Lower lobe of right lung (tissue), 2 donors: ENCODE measurements at places on chromosomes 13 and 19.

- DNase-seq: peak; percentile 21
Observed at GRCh38 chr13:112634102-112634501, 46.1 kb upstream of the TUBGCP3 start.

GRCh38 chr13:112645327-112645914 lies 44.4 kb upstream of the ATP11A start:
- peak; percentile 25 for DNase-seq

DNA sequence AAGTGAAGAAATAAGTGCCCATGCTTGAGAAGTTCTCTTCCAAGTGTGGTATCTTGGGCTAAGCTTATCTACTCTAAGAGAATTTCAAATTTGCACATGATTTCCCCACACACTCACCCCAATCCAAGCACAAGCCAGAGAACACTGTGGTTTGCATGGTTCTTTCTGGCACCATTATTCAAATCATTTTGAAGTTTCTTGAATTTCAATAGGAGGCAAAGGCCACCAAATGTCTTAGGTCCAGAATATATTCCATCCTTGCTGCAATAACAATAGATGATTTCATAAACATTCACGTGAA lies 359.7 kb downstream of the IRS2 start:
- DNase-seq: no peak

- no peak for DNase-seq
Observed at GRCh38 chr19:4359627-4360000, 16.3 kb downstream of the MPND start.

DNA sequence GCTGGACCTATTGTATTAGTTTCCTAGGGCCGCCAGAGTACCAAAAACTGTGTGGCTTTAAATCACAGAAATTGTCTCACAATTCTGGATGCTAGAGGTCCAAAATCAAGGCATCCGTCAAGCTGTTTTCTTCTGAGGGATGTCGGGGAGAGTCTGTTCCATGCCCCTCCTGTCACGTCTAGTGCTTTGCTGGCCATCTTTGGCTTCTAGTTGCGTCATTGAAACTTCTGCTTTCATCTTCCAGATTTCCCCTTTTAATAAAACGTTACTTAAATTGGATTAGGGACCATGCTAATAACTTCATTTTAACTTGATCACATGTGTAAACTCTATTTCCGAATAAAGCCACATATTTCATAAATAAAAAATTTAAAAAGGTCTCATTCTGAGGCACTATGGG lies 47.5 kb downstream of the TRPM4 start:
- no peak for DNase-seq

DNA sequence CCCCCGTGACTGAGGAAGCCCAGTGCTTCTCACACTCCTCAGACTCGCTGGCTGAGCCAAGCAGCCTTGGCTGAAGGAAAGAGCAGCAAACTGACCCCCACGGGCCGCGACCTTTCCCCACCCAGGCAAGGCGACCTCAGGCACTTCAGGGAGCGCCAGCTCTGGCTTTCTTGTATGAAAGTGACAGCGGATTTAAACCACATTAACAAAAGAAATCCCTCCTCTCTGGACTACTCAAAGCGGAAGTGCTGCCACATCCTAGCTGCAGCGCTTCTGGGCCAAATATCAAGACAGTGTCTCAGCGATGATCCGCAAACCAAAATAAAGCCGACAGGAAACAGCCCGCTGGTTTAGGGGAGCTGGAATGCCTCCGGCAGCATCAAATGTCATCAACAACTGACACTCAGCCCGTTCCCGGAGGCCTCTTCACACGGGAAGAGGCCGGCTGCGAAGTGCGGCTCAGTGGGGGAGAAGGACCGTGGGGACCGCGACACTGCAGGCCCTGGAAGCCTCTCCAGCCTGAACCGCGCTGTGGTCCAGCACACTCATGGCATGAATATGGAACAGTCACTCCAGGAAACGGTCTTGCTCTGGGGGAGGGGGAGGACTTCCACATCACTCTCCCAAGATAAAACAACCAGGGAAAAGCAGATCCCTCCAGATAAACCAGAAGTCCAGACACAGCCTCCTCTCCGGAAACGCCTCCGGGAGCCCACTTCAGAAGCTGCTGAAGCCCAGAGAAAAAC lies 1.4 kb downstream of the RASA3 start:
- DNase-seq: peak; percentile 57

DNA sequence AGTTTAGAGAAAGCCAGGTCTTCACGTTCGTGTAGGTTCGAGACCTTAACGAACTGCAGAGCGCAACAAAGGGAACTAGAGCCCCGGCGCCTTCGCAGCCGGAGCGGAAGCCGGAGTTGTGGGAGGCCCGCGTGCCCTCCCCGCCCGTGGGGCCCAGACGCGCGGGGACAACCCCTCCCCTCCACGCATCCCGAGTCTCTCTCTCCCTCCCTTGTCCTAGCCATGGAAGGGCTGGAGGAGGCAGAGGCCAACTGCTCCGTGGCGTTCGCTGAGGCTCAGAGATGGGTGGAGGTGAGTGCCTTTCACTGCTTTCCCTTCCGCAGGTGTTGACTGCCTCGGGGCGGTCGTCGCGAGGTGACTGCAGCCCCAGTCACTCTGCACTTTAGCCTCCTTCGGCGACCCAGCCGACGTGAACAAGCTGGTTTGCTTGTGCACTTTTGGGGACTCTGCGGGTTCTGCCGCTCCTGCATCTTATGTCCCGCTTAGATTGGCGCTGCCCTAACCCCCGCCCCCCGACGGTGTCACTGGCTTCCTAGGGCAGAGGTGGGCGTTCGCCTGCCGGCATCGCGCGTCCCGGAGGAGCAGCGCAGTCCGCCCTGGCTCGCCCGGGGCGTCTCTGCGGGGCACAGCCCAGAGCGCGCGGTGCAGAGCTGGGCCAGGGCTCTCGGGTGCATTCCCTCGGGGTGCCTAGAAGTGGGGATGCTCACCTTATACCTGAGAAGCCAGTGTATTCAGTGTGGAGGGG lies 478 bp downstream of the LMO7 start:
- DNase-seq: peak; percentile 62

GRCh38 chr13:44331446-44331845 lies 42.2 kb upstream of the SERP2 start:
- DNase-seq: no peak

- no peak for DNase-seq
Observed at GRCh38 chr13:44211286-44211685, 162.3 kb upstream of the SERP2 start.

- DNase-seq: peak; percentile 52
Observed at GRCh38 chr19:51122112-51122981, 2.4 kb upstream of the SIGLEC9 start.

- no peak for DNase-seq
Observed at GRCh38 chr13:92390217-92390616, 836.4 kb upstream of the GPC6 start.

GRCh38 chr13:65965501-65965900 lies 1264.6 kb downstream of the PCDH9 start:
- DNase-seq: no peak
